ENCODE measurements at places on chromosomes 7 and 10. TPM values are rescaled to one million over a fixed set of nuclear protein-coding genes. Genes with fewer than 3 reads are reported as not detected.

- no peak for DNase-seq
Measured at GRCh38 chr10:76265441-76266113, 834.2 kb downstream of the LRMDA start.

- DNase-seq: no peak
Measured at GRCh38 chr10:77494756-77495541, 142.7 kb downstream of the KCNMA1 start.

DNA sequence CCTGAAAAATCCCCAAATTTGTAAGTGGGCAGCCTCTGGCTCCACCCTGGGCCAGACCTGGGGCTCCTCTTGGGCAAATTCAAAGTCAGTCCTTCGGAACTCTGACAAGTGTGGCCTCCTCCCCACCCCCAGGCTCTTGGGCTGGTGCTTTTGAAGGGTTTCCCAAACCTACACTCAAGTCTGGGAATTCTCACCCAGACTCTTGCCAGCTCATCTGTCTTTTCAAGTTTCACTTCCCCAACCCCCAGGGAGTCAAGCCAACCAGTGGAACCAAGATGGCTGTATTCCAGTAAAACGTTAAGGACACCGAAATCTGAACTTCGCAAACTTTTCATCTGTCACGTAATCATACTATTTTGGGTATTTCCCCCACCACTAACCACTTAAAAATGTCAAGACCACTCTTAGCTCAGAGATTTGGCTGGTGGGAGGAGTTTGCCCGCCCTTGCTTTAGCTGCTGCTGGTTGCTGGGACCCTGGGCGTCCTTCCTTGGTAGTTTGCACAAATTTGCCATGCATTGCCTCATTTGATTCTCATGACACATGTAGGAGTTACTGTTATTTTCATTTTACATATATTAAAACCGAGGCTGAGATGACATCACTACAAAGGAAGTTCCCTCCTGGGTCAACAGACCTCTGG is 1.7 kb upstream of the MYO1G start:
- DNase-seq: no peak

DNA sequence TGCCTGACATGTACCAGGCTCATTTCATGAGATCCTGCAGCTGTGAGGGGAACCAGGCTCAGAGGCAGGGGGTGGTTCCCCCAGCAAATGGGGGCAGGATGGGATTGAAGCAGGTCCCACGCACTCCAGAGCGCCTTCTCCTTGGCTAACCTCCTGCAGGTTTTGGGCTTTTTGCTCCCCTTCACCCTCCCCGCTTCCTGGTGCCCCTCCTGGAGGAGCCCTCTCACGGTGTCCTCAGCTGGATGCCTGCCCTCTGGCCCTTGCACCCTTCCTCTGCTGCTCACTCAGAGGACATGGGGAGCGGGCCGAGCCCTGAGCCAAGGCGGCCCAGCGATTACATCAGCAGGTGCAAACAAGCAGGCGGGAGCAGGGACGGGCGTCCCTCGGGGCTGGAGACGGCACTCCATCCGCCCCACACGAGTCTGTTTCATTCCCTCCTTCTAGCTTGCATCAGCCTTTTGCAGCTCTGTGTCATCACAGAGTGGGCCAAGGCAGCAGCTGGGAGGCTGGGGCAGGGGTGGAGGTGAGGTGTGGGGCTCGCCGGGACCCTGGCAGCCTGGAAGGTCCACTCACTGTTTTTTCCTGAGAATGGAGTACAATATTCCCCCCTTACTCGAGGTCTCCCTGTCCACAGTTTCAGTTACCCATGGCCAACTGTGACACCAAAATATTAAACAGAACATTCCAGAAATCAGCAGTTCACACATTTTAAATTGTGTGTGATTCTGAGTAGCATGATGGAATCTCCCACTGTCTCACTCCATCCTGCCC is 52.7 kb upstream of the SLC29A3 start:
- no peak for DNase-seq

GRCh38 chr10:116487522-116488430 is 58.0 kb upstream of the PNLIP start:
- DNase-seq: no peak

DNA sequence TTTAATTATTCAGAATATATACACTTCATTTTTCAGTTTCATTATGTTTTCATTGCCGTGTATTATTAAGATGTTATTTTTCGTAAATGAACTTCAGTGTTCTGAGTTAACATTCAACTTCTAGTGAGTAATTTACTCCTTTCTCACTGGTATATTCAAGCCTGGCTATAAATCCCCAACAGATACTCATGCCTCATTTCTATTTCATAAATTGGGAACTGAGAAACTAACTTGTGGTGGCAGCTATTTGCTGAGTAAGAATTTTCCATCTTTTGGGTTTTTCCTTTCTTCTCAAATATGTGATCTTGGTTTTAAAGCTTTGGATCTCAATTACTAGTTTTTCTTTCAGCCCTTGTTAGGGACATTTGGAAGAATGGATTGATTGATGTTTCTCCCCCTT is 281.1 kb downstream of the CDK14 start:
- DNase-seq: no peak

GRCh38 chr10:126110489-126111180 is 214.3 kb downstream of the FANK1 start:
- no peak for DNase-seq

GRCh38 chr10:23780331-23780730 is 341.5 kb downstream of the OTUD1 start:
- DNase-seq: no peak

DNA sequence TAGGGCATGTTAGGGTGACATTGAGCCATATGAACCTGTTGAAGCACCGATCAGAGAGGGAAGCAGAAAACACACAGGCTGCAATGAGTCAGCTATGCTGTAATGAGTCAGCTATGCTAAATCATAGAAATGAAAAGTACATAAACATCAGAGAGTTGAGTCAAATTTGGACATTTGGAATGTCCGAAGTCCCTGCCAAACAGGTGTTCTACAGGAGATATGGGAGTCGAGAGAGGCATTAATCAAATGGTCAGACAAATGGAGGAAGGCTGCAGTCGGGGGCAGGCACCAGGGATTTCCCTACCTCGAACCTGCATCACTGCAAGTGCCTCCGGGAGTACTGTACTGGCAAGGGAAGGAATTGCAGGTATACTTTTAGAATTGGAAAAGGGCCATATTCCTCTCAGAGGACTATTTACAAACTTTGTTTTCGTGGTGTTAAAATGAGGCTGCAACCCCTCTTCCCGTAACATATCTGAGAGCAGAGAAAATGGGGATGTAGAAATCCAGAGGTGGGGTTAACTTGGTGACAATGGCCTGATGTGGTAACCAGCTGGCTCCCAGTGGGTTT is 8.8 kb upstream of the ZC3HAV1 start:
- no peak for DNase-seq

GRCh38 chr10:128429835-128430513 is 303.8 kb upstream of the MKI67 start:
- DNase-seq: no peak

DNA sequence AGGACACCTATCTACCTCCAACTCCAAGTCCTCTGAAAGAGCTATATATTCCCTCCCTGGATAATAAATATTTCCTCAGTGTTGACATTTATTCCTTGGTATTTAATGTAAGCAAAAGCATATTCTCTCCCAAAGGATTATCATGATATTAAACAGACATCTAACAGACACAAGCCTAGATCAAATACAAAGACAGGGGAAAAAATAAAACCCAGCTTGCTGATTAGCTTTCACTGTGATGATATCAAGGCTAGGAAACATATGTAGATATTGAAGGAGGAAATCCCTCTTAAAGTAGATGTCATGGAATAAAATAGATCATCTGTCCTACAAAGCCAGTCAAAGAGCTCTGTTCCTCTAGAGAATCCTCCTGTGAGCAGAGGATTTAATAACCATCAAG is 95.2 kb downstream of the CRPPA start:
- DNase-seq: no peak

DNA sequence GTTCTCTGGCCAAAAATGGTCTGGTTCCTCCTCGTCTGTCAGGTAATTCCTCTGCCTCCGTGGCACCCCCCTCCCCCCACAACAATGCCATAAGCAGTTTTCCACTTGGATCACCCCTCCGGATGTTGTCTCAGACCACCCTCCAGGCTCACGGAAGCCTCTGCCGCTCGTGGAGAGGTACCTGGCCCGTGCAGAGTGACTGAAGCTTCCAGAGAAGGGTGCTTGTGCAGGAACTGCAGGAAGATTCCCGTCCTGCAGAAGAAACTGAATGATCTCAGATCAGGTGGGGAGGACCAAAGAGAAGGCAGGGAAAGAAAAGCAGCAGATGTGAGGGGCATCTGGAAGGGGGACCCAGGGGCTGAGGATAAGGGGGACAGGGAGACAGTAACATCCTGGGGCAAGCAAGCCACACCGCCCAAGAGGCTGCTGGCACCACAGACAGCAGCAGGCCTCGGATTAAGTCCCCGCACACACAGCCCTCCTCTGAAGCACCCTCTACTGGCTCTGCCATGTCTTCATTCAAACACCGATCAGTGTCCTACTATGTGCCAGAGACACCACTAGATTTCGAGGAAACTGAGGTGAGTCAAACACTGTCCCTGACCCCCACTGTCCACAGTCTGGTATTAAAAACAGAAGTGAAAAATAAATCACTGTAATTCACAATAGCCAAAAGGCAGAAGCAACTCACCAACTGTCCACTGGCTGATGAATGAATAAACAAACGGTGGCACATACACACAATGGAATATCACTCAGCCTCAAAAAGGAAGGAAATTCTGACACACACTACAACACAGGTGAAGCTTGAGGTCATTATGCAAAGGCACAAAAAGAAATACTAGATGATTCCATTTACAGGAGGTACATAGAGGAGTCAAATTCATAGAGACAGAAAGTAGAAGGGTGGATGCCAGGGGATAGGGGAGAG is 26.4 kb downstream of the KIAA1549 start:
- no peak for DNase-seq

GRCh38 chr10:50605951-50606270 is 17.8 kb downstream of the SGMS1 start:
- DNase-seq: no peak

GRCh38 chr10:98224996-98225395 is 43.0 kb downstream of the LOXL4 start:
- no peak for DNase-seq

GRCh38 chr10:92305133-92306072 is 14.4 kb downstream of the MARCHF5 start:
- DNase-seq: no peak

- no peak for DNase-seq
Measured at GRCh38 chr7:50822110-50822509, 39.4 kb upstream of the GRB10 start.

GRCh38 chr10:227014-227413 is 91.8 kb downstream of the ZMYND11 start:
- DNase-seq: peak; percentile 31

- DNase-seq: no peak
Measured at GRCh38 chr7:121398246-121398645, 2.1 kb upstream of the FAM3C start.

GRCh38 chr7:136874393-136875032 is 6.1 kb downstream of the CHRM2 start:
- no peak for DNase-seq

DNA sequence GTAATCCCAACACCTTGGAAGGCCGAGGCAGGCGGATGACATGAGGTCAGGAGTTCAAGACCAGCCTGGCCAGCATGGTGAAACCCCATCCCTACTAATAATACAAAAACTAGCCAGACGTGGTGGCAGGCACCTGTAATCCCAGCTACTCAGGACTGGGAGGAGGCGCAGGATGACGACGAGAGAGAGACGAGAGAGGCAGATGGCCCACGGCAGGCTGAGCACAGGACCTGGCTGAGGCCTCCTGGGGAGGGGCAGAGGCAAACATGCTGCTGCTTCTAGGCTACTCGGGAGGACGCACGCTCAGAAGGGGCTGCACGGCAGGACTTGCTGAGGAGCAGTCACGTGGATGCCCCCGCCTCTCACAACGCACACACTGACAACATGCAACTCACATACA is 22.4 kb downstream of the DIP2C start:
- no peak for DNase-seq

DNA sequence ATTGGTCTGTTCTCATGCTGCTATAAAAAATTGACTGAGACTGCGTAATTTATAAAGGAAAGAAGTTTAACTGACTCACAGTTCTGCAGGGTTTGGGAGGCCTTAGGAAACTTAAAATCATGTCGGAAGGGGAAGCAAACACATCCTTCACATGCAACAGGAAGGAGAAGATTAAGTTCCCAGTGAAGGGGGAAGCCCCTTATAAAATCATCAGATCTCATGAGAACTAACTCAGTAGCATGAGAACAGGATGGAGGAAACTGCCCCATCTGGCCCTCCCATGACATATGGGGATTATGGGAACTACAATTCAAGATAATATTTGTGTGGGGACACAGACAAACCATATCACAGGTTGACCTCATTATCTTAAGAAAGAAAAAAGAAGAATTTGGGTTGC is 134.5 kb downstream of the PPP1R3A start:
- DNase-seq: no peak

- no peak for DNase-seq
Measured at GRCh38 chr10:69890065-69890847, 88.5 kb downstream of the COL13A1 start.

DNA sequence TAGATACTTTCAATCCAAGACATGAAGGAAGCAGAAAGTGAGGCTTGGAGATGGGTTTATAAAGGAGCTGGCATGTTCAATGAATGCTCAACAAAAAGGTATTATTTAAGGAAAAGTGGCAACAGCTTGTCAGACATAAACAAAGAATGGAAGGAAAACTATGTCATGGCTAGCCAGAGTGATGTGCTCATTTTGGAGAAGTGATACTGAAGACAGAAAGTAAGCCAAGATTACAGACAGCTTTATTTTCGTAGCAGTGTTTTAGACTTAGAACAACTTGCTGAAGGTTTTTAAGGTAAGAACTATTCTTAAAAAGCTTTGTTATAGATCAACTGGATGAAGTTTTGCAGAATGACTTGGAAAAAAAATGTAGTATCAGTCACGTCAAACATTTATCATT is 160.5 kb upstream of the FERD3L start:
- DNase-seq: no peak

- no peak for DNase-seq
Measured at GRCh38 chr7:157035302-157035701, 24.8 kb upstream of the MNX1 start.

FBXL13 gene
- 0.20 TPM for polyA plus RNA-seq

ECHDC3 gene
- polyA plus RNA-seq: 13.4 TPM

SEMA3C gene
- 64.1 TPM for polyA plus RNA-seq

SH2D4B gene
- not detected for polyA plus RNA-seq

GPR26 gene
- 0.01 TPM for polyA plus RNA-seq

ANKRD7 gene
- not detected for polyA plus RNA-seq

DNAJC12 gene
- 0.13 TPM for polyA plus RNA-seq

PAX4 gene
- polyA plus RNA-seq: not detected

DOCK4 gene
- polyA plus RNA-seq: 0.15 TPM

AS3MT gene
- polyA plus RNA-seq: 3.0 TPM

ANKRD1 gene
- polyA plus RNA-seq: 3.2 TPM

DKK1 gene
- 575 TPM for polyA plus RNA-seq
